Glutamatergic neuron (in vitro differentiated cells): ENCODE measurements at places on chromosomes 13 and 19. TPM values are rescaled to one million over a fixed set of nuclear protein-coding genes. Genes with fewer than 3 reads are reported as not detected.

NPAS1 gene
- total RNA-seq = 1.7 TPM

SUGP2 gene
- 201 TPM for total RNA-seq

SBK2 gene
- total RNA-seq = 0.42 TPM

CYP2S1 gene
- total RNA-seq = 6.0 TPM

LHB gene
- not detected for total RNA-seq

PRR12 gene
- 39.2 TPM for total RNA-seq

C2CD4C gene
- 9.6 TPM for total RNA-seq

ZNF578 gene
- total RNA-seq = 4.1 TPM

KCTD15 gene
- 53.4 TPM for total RNA-seq

FGF21 gene
- not detected for total RNA-seq

OVOL3 gene
- not detected for total RNA-seq

NKPD1 gene
- total RNA-seq = 1.2 TPM

NLRP9 gene
- not detected for total RNA-seq

AKAP8 gene
- total RNA-seq = 28.9 TPM

ADM5 gene
- total RNA-seq = 3.2 TPM

USHBP1 gene
- total RNA-seq = not detected

GRCh38 chr13:28819046-28819730 is 951 bp upstream of the MTUS2 start:
- no peak overlapping the region for H3K27ac ChIP-seq
- H3K4me3 ChIP-seq = peak overlapping the region; percentile 76
- H3K4me1 ChIP-seq = no peaks in the 10 kb centered on the region
- no peak for DNase-seq
- H3K27me3 ChIP-seq = peaks cover 7% of the 10 kb centered on the region
- peaks cover 8% of the 10 kb centered on the region for H3K36me3 ChIP-seq

DNA sequence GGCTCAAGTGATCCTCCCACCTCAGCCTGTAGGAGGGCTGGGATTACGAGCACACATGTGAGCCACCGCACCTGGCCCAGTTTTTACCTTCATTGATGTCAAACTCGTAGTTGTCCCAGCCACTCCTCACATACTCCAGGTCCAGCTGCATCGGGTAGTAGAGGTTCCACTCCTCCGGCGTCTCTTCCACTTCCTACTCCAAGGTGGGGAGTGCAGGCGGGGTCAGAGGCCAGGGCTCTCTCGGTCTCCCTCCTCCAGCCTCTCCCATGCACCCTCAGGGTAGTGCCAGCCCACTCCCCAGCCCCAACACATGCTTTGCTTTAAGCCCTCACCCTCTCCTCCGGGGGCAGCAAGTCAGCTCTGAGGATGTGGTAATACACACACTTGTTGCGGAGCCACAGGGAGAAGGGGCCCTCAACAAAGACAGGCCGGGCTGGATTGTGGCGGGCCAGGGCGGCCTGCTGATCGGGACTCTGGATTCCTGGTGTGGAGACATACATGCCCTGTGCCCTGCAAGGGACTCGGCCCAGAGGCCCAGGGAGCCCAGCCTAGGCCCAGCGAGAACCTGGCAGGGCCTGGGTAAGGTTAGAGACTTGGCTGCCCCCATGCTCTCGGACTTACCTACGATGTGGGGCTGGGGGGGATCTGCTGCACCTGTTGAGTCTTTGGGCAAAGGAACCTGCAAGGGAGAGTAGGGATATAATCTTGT is 1.9 kb upstream of the ZNF653 start:
- H3K36me3 ChIP-seq = no peaks in the 10 kb centered on the region
- no peak overlapping the region for H3K27ac ChIP-seq
- H3K4me1 ChIP-seq = peaks cover 5% of the 10 kb centered on the region
- no peak for DNase-seq
- H3K4me3 ChIP-seq = no peak overlapping the region
- H3K27me3 ChIP-seq = peaks cover 11% of the 10 kb centered on the region

GRCh38 chr13:51590971-51591627 is 6.8 kb downstream of the WDFY2 start:
- no peaks in the 10 kb centered on the region for H3K36me3 ChIP-seq
- no peak for DNase-seq
- H3K4me3 ChIP-seq = no peak overlapping the region
- peaks cover 33% of the 10 kb centered on the region for H3K4me1 ChIP-seq

GRCh38 chr13:59700281-59700680 is 463.4 kb downstream of the DIAPH3 start:
- no peaks in the 10 kb centered on the region for H3K27me3 ChIP-seq
- no peaks in the 10 kb centered on the region for H3K36me3 ChIP-seq
- no peak overlapping the region for H3K27ac ChIP-seq

GRCh38 chr13:110070046-110070445 is 236.9 kb downstream of the COL4A1 start:
- no peak for DNase-seq
- H3K36me3 ChIP-seq = no peaks in the 10 kb centered on the region
- H3K4me3 ChIP-seq = no peak overlapping the region

- peak overlapping the region; percentile 74 for H3K4me3 ChIP-seq
- H3K4me1 ChIP-seq = peaks cover 17% of the 10 kb centered on the region
- peak; percentile 72 for DNase-seq
- peak overlapping the region; percentile 92 for H3K27ac ChIP-seq
- peaks cover 23% of the 10 kb centered on the region for H3K27me3 ChIP-seq
- H3K36me3 ChIP-seq = no peaks in the 10 kb centered on the region
Measured at GRCh38 chr19:55383279-55384130, 587 bp downstream of the TMEM238 start.

DNA sequence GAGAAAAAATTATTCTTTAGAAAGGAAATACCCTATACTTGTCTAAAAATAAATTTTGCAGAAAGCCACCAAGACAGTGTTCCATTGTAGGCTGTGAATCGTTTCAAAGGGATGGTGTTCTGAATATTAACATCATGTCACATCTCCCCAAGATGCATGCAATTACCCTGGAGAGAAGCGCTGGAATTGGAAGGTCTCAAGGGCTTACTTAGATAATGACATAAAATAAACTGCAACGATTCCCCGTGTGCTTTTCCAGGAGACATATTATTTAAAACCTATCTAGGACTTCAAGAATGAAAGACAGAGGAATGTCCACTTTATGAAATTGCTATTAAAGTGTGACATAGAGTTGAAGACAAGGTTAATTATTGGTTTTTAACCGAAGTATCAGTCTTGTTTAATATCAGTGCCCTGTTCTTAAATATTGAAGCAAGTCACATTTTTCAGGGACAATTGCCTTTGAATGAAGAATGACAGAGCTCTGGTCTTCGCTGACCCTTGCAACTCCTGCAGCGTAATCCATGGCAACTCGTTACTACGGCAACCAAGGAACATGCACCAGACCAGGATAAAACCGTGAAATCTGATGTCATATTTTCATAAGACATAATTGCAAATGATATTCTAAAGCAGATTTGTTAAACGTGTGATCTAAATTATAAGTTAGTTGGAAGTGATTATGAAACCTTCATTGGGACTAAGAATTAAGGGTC is 91.7 kb downstream of the EFNB2 start:
- no peak overlapping the region for H3K27ac ChIP-seq
- H3K4me3 ChIP-seq = no peak overlapping the region
- peaks cover 6% of the 10 kb centered on the region for H3K4me1 ChIP-seq
- no peaks in the 10 kb centered on the region for H3K36me3 ChIP-seq
- DNase-seq = no peak

GRCh38 chr19:49497789-49498103 is 1.5 kb downstream of the RPS11 start:
- peaks cover 2% of the 10 kb centered on the region for H3K36me3 ChIP-seq
- H3K27me3 ChIP-seq = peaks cover 11% of the 10 kb centered on the region
- no peak overlapping the region for H3K27ac ChIP-seq

DNA sequence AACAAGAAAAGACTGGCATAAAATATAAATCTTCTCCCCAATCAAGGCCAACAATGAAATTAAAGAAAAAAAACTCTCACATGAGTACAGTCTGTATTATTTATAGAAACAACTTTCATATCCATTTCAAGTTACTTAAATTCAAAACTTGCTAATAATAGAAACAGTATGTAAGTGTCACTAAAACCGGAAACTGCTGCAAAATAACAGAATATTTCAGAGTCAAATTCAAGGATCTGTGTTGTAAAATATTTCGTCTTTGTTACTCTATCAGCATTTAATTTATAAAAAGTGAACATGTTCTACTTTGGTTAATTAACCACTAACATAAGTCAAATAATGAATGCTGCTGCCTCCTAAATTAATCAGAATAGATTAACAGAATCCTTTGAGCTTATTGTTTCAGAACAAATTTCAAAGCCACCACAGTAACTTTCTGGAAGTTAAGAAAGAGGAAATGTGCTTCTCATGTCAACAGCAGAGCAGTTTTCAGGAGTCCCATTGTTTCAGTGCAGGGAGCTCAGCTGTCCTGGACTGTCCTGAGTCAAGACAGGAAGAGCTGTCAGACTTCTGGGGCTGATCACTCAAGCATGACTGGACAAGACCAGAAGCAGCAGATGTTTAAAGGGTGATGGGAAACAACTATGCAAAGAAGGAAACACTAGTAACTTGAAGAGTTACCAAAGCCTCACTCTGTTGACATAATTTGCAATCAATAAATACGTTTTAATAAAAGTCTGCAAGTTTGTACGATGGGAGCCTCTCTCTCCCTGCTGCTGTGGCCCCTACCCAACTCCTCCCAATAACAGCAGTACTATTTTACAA is 76.9 kb downstream of the FOXO1 start:
- H3K4me3 ChIP-seq = peak overlapping the region; percentile 37
- DNase-seq = no peak
- H3K27ac ChIP-seq = peak overlapping the region; percentile 75
- H3K4me1 ChIP-seq = peaks cover 17% of the 10 kb centered on the region
- H3K36me3 ChIP-seq = no peaks in the 10 kb centered on the region
- H3K27me3 ChIP-seq = peaks cover 1% of the 10 kb centered on the region

- H3K4me3 ChIP-seq = no peak overlapping the region
- H3K27me3 ChIP-seq = peaks cover 2% of the 10 kb centered on the region
- no peak for DNase-seq
- H3K36me3 ChIP-seq = no peaks in the 10 kb centered on the region
- peaks cover 4% of the 10 kb centered on the region for H3K4me1 ChIP-seq
Measured at GRCh38 chr19:35462476-35462953, 14.5 kb downstream of the FFAR2 start.

- peak overlapping the region; percentile 91 for H3K4me3 ChIP-seq
- no peaks in the 10 kb centered on the region for H3K36me3 ChIP-seq
- DNase-seq = peak; percentile 30
- H3K27me3 ChIP-seq = peaks cover 8% of the 10 kb centered on the region
- peak overlapping the region; percentile 80 for H3K27ac ChIP-seq
Measured at GRCh38 chr19:7395360-7396066, 46.8 kb downstream of the ARHGEF18 start.

DNA sequence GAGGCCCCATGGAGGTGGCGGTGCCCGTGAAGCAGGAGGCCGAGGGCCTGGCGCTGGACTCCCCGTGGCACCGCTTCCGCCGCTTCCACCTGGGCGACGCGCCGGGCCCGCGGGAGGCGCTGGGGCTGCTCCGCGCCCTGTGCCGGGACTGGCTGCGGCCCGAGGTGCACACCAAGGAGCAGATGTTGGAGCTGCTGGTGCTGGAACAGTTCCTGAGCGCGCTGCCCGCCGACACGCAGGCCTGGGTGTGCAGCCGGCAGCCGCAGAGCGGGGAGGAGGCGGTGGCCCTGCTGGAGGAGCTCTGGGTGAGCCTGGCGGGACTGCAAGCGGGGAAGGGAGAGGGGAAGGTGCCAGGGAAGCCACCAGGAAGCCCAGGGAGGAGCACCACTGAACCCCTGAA is 5.8 kb downstream of the ZNF444 start:
- peaks cover 5% of the 10 kb centered on the region for H3K27me3 ChIP-seq
- DNase-seq = no peak
- H3K27ac ChIP-seq = peak overlapping the region; percentile 33
- H3K4me1 ChIP-seq = peaks cover 18% of the 10 kb centered on the region
- peaks cover 10% of the 10 kb centered on the region for H3K36me3 ChIP-seq
- H3K4me3 ChIP-seq = no peak overlapping the region

DNA sequence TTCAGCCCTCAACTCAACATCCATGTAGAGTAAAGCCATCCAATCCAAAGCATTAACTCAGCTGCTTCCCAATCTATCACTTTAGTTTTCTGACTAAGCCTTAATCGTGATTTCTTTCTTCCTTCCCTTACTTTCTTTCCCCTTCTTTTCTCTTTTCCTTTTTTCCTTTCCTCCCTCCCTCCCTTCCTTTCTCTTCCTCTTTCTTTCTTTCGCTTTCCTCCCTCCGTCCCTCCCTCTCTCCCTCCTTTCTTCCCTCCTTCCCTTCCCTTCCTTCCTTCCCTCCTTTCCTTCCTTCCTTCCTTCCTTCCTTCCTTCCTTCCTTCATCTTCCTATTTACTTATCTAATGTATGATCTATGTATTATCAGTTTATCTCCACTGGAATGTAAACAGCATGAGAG is 71.2 kb downstream of the ERCC5 start:
- H3K27me3 ChIP-seq = peaks cover 2% of the 10 kb centered on the region
- H3K27ac ChIP-seq = no peak overlapping the region
- no peak for DNase-seq
- H3K4me3 ChIP-seq = no peak overlapping the region

DNA sequence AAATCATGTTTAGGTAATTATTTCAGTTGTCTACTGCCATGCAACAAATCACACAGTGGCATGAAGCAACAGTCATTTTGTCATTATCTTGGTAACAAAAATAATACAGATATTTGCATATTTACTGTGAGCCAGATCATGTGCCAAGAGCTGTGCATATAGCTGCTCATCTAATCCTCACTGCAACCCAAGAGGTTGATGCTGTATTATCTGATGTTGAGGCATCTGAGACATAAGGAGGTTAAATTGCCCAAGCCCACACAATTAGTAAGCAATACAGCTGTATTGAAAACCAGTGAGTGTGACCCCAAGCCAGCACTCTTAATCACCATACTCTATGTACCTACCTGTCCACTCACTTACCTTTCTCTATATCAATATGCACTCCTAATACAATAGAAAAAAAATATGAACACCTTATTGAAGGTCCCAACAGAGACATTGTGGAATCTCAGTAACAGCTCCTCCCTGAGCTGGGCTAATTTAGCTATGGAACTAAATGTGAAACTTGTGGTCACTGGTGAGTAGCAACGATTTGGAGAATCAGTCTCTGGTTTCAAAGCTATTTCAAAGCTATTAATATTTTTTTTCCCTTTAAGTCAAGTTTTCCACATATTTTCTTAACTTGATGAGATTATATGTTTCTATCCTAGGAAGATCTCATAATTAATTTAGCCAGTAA is 185.2 kb downstream of the KLF12 start:
- H3K36me3 ChIP-seq = no peaks in the 10 kb centered on the region
- peaks cover 3% of the 10 kb centered on the region for H3K27me3 ChIP-seq
- H3K4me1 ChIP-seq = peaks cover 12% of the 10 kb centered on the region

GRCh38 chr13:110062077-110062776 is 244.7 kb downstream of the COL4A1 start:
- H3K36me3 ChIP-seq = no peaks in the 10 kb centered on the region
- no peak overlapping the region for H3K4me3 ChIP-seq
- H3K27me3 ChIP-seq = peaks cover 4% of the 10 kb centered on the region
- no peak for DNase-seq
- no peaks in the 10 kb centered on the region for H3K4me1 ChIP-seq
- no peak overlapping the region for H3K27ac ChIP-seq

GRCh38 chr19:57665261-57665806 is 3.4 kb upstream of the ZSCAN4 start:
- H3K36me3 ChIP-seq = no peaks in the 10 kb centered on the region
- H3K4me1 ChIP-seq = no peaks in the 10 kb centered on the region
- peaks cover 2% of the 10 kb centered on the region for H3K27me3 ChIP-seq
- H3K27ac ChIP-seq = no peak overlapping the region
- no peak for DNase-seq

GRCh38 chr13:100644371-100644770 is 30.2 kb downstream of the TMTC4 start:
- no peaks in the 10 kb centered on the region for H3K36me3 ChIP-seq
- no peak overlapping the region for H3K4me3 ChIP-seq
- H3K27ac ChIP-seq = no peak overlapping the region
- peaks cover 3% of the 10 kb centered on the region for H3K27me3 ChIP-seq
- peaks cover 12% of the 10 kb centered on the region for H3K4me1 ChIP-seq

- no peak overlapping the region for H3K27ac ChIP-seq
- peaks cover under 1% of the 10 kb centered on the region for H3K36me3 ChIP-seq
- no peak for DNase-seq
- no peak overlapping the region for H3K4me3 ChIP-seq
- H3K4me1 ChIP-seq = no peaks in the 10 kb centered on the region
Measured at GRCh38 chr19:7272856-7273578, 21.2 kb downstream of the INSR start.
